ENCODE measurements at places on chromosomes 13 and 19.
A peak's percentile ranks its signal among the peaks of the same experiment; 100 is the strongest.

GRCh38 chr19:33393286-33394005 lies 19.9 kb downstream of the CEBPG start:
- DNase-seq: no peak

- no peak for DNase-seq
Measured at GRCh38 chr13:90792335-90792734, 555.2 kb upstream of the MIR17HG start.

DNA sequence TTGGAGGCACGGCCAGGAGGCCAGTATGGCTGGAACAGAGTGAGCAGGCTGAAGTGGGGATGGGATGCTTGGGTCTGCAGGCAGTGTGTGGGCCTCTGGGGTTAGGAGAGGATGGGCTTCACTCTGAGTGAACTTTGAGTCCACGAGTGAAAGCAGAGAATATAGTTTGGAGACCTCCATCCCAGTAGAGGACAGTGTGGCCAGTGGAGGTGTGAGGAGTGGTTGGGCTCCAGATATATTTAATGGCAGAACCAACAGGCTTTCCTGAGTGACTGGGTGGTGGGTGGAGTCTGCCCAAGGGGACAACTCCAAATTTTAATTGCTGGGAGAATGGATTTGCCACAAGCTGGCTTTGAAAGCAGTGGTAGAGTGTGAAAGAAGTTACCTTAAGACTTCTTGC lies 27.3 kb downstream of the GATAD2A start:
- no peak for DNase-seq

- DNase-seq: no peak
Measured at GRCh38 chr13:73816702-73817101, 317.5 kb downstream of the KLF12 start.

GRCh38 chr13:24104723-24105122 lies 55.8 kb upstream of the SPATA13 start:
- no peak for DNase-seq

GRCh38 chr13:96844616-96845015 lies 149.7 kb downstream of the OXGR1 start:
- DNase-seq: no peak

GRCh38 chr19:54307389-54308020 lies 5.5 kb downstream of the LILRA5 start:
- no peak for DNase-seq

- DNase-seq: no peak
Measured at GRCh38 chr13:36806102-36806501, 12.9 kb upstream of the RFXAP start.

GRCh38 chr13:48656608-48657007 lies 2.9 kb downstream of the CYSLTR2 start:
- peak; percentile 22 for DNase-seq

GRCh38 chr13:57045826-57046546 lies 94.7 kb upstream of the PRR20A start:
- no peak for DNase-seq

DNA sequence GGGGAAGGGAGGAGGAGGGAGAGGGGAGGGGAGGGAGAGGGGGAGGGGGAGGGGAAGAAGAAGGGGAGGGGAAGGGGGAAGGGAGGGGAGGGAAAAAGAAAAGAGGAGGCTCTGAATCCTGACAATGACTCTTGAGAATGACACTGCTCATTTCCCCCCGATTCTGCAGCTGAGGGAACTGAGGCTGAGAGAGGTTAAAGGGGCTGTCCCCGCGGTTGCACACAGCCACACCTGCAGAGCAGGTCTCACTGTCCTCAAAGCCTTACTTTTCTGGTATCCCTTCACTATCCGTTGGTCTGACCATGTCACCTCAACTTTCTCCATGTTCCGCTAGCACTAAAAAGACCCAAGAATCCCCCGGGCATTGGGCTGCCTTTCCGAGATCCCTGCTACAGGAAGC lies 35.4 kb downstream of the CYP4F2 start:
- DNase-seq: no peak

- no peak for DNase-seq
Measured at GRCh38 chr13:57123681-57124080, 17.0 kb upstream of the PRR20A start.

GRCh38 chr13:39602277-39602613 lies 748 bp downstream of the LHFPL6 start:
- no peak for DNase-seq

GRCh38 chr13:29893438-29893837 lies 43.0 kb upstream of the UBL3 start:
- no peak for DNase-seq

DNA sequence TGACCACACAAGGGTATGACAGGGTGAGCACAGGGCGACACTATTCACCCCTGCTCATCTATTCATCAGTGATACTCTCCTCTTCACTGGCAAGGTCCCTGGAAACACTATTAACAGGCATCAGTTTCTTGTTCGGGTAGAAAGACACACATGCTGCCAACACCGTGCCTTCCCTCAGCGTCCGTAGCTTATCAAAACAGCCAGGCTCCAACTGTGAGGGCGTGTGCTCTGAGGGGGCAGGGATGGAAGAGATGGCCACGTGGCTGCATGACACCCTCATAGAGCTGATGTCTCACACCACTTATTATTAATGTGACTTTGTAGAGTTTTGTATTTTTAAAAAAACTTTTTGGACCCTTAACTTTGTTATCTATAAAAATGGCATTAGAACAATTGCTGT lies 160.3 kb downstream of the ITGBL1 start:
- no peak for DNase-seq

DNA sequence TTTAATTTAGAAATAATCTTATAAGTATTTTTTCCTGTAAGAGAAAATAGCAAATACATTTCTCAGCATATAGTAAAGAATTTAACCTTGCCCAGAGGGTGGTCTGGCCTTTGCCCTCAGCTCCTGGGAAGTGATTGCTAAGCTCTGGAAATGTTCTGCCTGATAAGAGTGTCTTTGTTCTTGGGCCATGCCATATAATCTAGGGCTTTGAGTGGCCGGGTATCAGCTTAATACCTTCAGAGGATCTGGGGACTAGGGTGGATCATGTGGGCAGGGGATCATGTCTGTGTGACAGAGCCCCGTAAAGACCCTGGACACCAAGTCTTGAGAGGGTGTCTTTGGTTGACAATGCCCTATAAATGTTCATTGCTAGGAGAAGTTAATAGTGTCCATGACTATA lies 1032.4 kb upstream of the MIR17HG start:
- no peak for DNase-seq

GRCh38 chr19:7549429-7550148 lies 14.1 kb downstream of the PNPLA6 start:
- peak; percentile 5 for DNase-seq

- no peak for DNase-seq
Measured at GRCh38 chr19:36136964-36137686, 2.7 kb upstream of the CAPNS1 start.

DNA sequence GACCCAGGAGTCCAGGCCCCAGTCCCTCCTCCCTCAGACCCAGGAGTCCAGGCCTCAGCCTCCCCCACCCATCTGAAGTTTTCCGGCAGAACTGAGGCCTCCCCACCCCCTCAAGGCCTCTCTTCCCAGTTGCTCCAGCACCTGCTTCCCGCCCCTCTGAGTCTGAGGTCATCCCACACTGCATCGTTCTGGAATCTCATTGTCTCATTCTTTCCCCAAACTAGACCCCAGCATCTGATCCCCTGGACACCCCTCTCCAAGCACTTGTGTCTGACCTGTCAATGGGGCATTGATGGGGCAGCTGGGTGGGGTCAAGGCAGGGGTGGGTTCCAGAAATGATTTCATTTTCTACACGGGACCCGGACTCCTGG lies 793 bp upstream of the SBK2 start:
- DNase-seq: no peak

DNA sequence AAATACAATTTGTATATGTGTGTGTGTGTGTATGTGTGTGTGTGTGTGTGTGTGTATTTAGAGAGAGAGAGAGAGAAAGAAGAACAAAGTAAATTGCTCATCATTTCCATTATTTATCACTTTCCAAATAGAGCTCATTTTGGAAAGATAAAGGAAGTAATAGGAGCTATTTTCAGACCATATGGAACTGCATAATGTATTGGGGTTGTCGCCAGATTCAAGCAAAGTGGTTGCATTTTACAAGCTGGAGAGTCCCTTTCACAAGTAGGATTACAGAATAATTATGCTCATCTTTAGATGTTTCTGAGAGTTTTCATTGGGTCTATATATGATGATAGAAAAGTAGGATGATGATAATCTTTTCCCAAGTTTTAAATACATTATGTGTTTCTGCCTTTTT lies 842.7 kb upstream of the SLC10A2 start:
- DNase-seq: no peak

DNA sequence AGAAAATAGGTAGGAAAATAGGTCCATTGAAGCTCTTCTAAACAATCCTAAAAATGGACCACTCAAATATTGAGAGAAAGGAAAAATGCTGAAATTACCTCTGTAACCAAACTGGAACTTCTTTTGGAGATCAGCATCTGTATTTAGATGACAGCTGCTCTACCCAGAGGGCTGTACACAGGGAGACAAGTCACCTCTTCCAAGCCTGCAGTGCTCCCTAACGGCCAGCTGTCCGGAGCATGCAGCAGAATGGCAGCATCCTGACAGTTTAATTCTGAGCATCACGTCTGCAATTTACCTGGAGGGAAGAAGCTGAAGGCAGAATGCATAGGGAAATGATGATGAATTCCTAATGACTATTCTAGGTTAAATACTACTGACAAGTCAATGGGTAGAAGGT lies 62.8 kb upstream of the DIAPH3 start:
- DNase-seq: no peak

- DNase-seq: no peak
Measured at GRCh38 chr13:98350746-98351330, 173.8 kb upstream of the RNF113B start.

DNA sequence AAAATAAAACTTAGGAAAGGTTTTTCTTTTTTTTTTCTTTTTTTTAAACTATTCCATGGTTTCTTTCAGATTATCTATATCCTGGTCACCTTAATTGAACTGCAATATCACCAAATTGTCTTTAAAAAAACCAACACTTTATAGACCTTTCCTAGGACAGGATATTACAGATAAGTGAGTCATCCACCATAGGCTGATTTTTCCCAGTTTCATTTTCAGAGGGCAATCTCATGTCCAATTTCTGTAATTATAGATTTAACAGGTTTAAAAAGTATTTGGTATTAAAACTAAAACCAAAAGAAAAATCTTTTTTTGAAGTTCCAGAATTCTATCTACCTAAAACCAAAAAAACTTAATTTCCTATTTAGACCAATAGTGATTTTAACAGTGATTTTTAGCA lies 13.2 kb downstream of the SPART start:
- DNase-seq: no peak

GRCh38 chr13:100175078-100175802 lies 86.3 kb downstream of the PCCA start:
- DNase-seq: no peak

DNA sequence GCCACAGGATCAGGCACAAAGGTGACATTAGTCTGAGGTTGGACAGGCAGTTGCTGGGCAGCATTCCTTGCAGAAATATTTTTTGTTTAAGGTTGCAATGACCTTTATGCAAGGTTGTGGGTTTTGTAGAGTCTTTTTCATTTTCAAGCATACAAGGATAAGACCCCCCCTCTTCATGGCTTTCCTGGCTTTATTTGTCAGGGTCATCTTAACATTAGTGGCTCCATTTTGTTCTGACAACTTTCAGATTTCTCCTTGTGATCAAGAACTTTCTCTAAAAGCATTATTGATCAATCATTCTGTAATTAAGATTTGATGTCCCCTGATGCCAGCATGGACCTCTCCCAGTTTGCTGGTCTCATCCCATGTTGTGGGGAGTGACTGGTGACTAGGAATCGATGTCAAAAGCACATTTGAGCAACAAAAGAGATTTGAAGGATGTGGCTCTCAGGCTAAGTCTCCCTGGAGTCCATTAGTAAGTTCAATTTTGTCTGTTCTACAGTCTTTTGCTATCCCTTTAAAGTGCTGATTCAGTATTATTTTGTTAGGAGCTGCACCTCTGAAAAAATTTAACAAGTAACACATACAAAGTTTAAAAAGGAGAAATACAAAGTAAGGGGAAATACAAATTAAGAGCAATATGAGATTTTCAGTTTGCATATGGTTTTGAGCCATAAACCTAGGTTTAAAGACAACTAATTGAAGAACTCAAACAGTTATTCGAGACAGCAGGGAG lies 5.3 kb downstream of the CARD8 start:
- DNase-seq: no peak

DNA sequence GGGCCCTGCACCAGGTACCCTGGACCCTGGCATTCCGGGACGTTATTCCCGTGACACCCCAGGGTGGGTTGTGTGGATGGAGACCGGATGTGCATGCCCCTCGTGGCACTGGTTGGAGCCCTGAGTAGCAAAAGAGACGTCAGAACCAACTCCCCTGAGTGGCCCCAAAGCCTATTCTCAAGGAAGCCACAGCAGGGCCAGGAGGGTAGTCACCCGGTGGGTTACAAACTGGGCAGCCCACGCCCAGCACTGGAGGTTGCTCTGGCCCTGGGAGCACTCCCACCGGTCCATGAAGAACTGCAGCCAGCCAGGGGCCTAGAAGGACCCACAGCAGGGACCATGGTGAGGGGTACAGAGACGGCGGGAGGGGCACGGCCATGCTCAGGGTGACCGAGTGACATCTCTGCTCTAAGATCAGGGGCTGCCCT lies 7.5 kb downstream of the KLF16 start:
- no peak for DNase-seq

- peak; percentile 63 for DNase-seq
Measured at GRCh38 chr13:27621366-27622101, at the start of gene POLR1D. Gene POLR1D, plus strand, starts transcription at chr13:27621892. Its CDS starts 92 bp downstream, at chr13:27621984.

GRCh38 chr19:14528419-14529253 lies 758 bp upstream of the TECR start:
- no peak for DNase-seq

GRCh38 chr19:19205416-19206410 lies 2.5 kb upstream of the NR2C2AP start:
- no peak for DNase-seq

GRCh38 chr19:53977429-53977990 lies 13.9 kb upstream of the CACNG6 start:
- peak; percentile 45 for DNase-seq

DNA sequence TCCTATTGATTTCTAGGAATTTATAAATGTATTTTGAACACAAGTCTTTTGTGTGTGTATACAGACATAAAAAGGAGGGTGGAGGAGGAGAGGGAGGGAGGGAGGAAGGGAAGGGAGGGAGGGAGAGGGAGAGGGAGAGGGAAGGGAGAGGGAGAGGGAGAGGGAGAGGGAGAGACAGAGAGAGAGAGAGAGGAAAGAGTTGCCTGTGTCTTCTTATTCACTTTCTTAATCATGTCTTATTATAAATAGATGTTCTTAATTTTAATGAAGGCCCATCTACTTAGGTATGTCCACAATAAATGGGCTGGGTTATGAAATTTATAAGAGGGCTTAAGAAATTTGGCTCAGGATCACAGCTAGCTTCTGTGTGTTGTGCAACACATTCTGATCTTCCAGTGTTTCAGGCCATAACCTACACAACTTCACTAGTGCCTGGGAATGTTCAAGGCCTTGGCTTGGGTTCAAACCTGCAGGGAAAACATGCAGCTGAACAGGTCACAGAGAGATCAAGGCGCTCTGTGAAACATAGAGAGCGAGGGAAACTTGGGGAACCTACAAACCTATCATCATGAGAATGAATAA lies 39.3 kb downstream of the ZNF45 start:
- no peak for DNase-seq

GRCh38 chr19:45045671-45046353 lies 7.0 kb downstream of the CLASRP start:
- no peak for DNase-seq
